ENCODE measurements at places on chromosomes 12 and 14.
A peak's percentile ranks its signal among the peaks of the same experiment; 100 is the strongest.

DNA sequence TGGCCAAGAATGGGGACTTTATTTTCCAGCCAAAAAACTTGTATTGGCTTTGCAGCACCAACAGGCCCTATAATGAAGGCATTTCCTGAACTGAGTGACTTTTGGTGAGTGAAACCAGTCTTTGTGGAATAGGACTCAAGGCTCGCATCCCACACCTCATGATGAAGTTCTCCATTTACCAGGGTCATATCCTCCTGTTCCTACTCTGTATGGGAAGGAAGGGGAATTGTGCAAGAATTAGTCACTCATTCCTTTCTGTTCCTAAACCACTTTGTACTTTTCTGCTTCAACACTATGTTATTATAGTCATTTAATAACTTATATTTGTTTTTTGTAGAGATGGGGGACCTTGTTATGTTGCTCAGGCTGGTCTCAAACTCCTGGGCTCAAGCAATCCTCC, 2.3 kb upstream of the SPATS2 start:
- no peak for DNase-seq

- DNase-seq, result no peak
Measured at GRCh38 chr14:67167420-67168109, 21.7 kb upstream of the GARIN2 start.

- DNase-seq, result peak; percentile 31
Measured at GRCh38 chr12:95083938-95084337, 10.5 kb upstream of the NR2C1 start.

DNA sequence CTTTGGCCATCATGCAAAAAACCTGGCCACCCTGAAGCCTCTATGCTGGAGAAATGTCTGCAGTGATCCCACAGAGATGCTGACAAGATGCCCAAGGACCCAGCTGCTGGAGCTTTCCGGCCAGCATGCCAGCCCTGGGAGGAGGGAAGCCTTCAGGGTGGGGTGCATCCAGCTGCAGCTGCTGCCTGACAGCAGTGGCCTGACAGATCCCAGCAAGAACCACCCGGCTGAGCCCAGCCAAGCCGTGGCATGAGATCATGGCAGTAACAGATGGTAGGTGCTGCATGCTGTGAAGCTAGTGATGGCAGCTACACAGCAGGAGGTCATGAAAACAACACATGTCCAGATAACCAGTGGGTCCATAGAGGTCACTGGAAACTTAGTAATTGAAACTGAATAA, 13.8 kb downstream of the CLBA1 start:
- no peak for DNase-seq

DNA sequence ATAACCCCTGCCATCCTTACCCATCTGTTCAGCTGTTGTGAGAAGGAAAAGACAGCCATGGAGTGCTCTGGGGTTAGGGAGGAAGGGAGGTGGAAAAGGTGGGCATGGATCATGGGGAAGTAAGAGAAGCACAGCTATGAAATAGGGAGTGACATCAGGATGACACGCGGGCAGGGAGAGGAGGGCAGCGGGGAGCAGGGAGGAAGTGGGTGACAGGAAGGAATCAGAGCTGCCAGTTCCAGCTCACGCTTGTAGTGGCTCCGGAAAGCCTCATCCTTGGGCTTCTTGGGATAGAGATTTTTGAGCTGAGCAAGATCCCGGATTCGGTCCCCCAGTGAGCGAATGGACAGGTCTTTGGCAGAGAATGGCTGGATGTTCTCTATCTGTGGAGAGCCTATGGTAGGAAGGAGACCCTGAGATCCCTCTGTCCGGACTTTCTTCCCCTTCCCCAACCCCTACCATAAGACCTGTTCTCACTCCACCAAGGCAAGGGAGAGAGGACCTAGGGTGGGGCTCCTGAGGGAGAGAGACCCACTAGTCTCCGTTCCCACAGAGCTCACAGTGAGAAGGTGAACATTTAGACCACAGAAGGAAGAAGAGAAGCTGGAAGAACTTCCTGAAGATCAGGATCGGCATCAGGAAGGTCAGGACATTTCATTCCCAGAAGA, 10.3 kb downstream of the NAB2 start:
- DNase-seq, result no peak

- DNase-seq, result no peak
Measured at GRCh38 chr12:7729746-7730145, 17.4 kb downstream of the CLEC4C start.
